ENCODE measurements at places on chromosomes 6 and 20.

- no peak for DNase-seq
Measured at GRCh38 chr6:4637691-4638433, 138.3 kb upstream of the CDYL start.

GRCh38 chr20:57851796-57852195 is 142.0 kb upstream of the PMEPA1 start:
- no peak for DNase-seq

- no peak for DNase-seq
Measured at GRCh38 chr6:30075790-30076732, 492 bp upstream of the RNF39 start.

GRCh38 chr6:1917626-1918371 is 308.1 kb downstream of the FOXC1 start:
- DNase-seq, result no peak

- DNase-seq, result no peak
Measured at GRCh38 chr6:43718387-43719105, 31.0 kb upstream of the MRPS18A start.

DNA sequence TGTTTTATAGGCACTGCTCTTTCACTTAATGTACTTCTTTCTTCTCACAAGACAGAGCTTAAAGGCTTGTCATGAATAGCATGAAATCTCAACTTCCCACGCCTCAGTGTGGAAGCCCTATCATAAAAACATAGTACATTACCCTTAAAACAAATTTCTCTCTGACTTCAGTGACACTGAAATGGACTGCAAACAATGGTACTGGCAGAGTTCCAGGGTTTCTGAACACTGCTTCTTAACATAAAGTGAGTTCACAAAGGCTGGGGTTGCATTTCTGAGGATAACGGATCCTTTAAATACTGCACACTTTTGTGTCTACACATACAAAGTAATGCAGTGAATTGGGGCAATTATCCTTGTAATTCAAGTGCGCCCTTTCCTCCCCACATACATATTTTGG is 32.3 kb upstream of the PLEKHG1 start:
- no peak for DNase-seq

Data from cerebellar nuclear complex (tissue), 1 donor.